IPS DF 19.7 (cell line): ENCODE measurements at places on chromosomes 2 and 18.

DNA sequence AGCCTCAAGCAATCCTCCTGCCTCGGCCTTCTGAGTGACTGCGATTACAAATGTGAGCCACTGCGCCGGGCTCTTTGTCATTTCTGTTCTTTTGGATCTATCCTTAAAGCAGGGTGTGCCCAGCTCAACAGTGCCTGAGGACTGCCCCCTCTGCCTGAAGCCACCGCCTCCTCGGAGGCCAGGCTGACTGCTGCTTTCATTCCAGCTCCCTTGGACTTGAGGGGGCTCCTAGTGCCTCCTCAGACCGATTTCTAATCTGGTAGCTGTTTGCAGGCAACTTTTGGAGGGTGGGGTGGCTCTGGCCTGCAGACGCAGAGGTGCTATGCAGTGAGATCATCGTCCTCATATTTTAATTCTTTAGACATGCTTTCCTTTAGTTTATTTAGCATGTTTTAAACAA lies 35.9 kb upstream of the KLF11 start:
- DNase-seq: no peak

GRCh38 chr2:219142329-219142728 lies 18.3 kb downstream of the NHEJ1 start:
- DNase-seq: no peak

DNA sequence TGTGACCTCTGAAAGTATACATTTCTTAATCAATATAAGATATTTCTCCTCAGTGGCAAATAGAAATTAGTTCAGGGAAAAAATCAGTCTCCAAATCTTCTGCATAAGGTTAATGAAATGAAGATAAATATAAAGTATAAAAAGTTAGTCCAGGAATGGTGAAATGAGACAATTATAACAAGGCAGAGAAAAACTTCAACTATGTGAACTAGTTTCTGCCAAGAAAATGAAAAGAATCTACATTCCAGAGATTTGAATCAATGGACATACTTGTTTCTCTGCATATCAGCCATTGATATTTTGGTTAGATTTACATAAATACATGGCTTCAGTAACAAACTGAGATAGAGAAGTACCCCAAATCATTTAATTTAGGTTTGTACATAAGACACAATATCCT lies 249.0 kb downstream of the EXOC6B start:
- no peak for DNase-seq

- DNase-seq: peak; percentile 28
Observed at GRCh38 chr18:54127759-54128378, 96.6 kb downstream of the MBD2 start.

DNA sequence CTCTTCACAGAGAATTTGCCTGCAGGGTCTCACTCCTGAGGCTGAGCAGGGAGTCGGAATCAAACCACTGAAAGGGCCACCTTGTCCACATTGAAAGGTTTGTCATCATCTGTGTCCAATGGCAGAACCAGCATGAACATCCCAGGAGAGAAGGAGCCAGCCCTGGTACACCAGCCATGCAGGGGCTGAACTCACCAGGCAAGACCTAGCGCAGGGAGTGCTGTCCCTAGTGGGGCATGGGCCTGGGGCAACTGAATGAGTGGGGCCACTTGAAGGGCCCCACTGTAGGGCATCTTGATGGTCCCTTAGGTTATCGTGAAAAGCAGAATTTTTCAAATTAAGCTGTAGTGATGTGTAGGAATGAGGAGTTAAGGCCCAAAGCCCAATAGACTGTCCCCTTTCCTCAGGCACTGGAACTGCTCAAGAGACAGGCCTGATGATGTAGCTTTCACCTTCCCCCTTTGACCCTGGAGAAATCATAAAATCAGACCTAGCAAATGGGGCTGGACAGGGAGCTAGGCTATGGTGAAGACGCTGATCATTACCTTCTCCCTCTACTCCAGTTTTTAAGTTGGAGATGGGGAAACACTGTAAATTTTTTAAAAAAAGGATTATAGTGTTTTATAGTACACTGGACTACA lies 8.4 kb upstream of the PLEK start:
- no peak for DNase-seq

DNA sequence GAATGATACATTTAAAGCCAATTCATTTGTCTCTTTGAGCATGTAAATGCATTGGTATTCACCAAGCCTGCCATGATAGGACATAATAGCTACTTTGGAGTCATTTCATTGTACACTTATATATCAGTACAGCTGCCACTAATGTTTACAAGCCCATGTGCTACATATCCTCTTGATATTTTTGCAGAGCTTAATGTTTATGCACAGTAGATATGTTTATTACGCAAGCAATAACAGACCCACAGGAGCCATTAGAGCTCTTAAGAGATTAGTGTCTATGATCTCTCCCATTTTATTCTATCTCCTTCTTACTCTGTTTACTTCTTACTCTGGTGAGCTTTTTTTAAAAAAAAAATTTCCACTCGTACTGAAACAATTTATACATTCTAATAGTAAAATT lies 1132.1 kb upstream of the ZEB2 start:
- no peak for DNase-seq

DNA sequence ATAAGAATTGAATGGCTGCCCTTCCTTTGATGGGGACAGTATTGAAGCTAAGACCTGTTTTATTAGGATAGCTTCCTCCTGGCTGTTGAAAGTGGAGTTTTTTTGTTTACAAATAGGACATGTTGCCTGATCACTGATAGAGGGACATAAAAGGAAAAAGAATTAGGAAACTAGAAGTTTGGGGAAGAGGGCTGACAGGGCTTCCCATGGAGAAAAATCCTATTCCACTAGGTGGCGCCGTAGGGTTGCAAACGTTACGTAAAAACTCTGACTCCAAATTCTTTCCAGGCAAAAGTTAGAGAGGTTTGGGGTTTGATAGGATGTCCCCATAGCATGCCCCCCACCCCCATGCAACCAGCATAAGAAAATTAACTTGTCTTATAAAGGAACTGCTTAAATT lies 11.1 kb upstream of the RBFA start:
- no peak for DNase-seq

GRCh38 chr2:145116056-145116455 lies 596.1 kb upstream of the ZEB2 start:
- no peak for DNase-seq

DNA sequence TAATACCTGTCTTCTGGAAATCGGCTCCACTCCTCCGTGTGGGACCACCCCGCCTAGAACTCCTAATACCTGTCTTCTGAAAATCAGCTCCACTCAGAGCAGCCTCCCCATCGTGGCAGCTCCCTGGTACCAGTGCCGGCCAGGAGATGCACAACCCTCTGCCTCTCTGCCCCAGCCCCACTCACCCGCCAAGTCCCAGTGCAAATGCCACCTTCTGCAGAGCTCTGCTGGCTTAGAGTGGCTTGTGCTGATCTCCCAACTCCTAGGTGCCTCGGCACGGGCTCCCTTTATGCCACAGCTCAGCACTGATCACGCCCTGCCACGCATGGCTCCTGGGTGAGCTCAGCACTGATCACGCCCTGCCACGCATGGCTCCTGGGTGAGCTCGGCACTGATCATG lies 258.5 kb downstream of the HDAC4 start:
- DNase-seq: no peak

DNA sequence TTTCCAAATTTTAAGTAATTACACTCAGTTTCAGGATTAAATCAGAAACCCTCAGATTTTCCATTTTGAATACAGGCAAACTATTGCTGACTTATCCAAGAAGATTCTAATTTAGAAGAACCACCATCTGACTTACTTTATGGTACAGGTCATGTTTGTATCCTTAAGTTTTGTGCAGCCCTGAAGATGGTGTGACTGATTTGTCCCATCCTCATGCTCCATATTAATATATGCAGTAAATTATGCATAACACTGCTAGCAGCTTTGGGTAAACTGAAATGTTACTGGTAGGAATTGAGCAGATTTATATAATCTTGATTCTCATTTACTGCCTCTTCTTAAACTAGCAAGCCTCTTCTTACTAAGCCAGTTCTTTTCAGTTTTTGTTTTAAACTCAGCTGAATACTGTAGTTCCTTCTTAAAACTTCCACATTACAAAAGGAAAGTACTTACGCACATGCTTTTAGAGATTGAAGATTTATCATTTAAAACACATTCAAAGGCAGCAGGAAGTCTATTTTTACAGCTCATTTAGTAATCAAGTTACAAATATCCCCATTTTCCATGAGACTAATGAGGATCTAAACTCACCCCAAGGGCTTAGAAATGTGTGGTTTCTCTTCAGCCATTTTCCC lies 25.7 kb downstream of the MEX3C start:
- no peak for DNase-seq

GRCh38 chr2:173681881-173682650 lies 283.1 kb downstream of the SP3 start:
- DNase-seq: no peak

DNA sequence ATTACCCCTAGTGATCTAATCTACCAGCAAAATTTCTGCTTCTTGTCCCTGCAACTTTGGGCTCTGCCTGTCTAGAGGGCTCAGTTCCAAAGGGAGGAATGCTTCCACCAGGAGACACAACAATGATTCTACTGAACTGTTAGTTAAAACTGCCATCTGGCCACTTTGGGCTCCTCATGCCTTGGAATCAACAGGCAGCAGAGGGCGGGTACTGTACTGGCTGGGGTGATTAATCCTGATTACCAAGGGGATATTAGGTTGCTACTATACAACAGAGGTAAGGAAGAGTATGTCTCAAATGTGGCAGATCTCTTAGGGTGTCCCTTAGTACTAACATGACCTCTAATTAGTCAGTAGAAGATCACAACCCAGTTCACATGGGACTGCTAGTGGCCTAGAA lies 21.4 kb downstream of the HADHA start:
- DNase-seq: no peak

GRCh38 chr2:27627963-27628766 lies 647 bp downstream of the CCDC121 start:
- DNase-seq: no peak

DNA sequence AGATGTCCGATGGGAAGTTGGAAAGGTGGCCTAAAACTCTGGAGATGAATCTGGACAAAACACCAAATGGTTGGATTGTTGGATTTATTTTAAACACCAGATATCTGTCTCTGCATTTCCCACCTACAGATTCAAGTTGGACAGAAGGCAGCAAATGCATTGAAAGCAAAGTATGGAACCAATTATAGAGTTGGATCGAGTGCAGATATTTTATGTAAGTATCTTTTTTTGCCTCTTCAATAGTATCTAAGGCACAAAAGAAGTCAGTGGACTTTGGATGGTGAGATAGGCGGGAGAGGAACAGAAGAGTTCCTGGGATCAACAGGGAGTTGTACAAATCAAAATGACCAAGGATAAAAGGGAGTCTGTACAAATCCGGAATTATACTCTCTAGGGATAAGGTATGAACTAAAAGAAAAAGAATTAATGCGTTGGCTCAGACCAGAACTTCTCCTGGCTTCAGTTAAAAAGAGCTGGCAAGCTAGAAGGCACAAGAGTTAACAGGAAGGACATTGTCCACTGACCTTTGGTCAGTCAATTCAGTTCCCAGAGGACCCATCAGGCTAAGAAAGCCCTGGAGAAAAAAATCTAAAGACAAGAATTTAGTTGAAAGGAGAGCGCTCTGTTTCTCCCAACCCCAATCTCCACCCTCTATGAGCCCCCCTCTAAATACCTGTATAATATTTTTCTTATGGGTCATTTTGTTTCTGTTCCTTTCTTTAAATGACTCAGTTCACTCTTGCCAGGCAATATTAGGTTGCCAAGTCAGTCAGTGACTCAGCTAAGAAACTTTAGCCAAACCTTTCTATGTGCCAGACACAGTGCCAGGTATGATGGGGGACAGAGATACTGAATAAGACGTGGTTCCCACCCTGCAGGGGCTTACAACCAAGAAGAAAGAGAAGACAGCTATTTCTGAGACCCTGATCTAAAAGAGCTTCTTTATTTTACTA lies 29.1 kb downstream of the CPO start:
- no peak for DNase-seq

GRCh38 chr2:38263293-38263692 lies 113.8 kb downstream of the ATL2 start:
- no peak for DNase-seq

- DNase-seq: no peak
Observed at GRCh38 chr2:142188562-142188961, 57.7 kb upstream of the LRP1B start.

GRCh38 chr18:70659036-70659925 lies 370.4 kb downstream of the SOCS6 start:
- DNase-seq: no peak

- DNase-seq: no peak
Observed at GRCh38 chr2:224691563-224691962, 24.6 kb downstream of the CCDC195 start.

DNA sequence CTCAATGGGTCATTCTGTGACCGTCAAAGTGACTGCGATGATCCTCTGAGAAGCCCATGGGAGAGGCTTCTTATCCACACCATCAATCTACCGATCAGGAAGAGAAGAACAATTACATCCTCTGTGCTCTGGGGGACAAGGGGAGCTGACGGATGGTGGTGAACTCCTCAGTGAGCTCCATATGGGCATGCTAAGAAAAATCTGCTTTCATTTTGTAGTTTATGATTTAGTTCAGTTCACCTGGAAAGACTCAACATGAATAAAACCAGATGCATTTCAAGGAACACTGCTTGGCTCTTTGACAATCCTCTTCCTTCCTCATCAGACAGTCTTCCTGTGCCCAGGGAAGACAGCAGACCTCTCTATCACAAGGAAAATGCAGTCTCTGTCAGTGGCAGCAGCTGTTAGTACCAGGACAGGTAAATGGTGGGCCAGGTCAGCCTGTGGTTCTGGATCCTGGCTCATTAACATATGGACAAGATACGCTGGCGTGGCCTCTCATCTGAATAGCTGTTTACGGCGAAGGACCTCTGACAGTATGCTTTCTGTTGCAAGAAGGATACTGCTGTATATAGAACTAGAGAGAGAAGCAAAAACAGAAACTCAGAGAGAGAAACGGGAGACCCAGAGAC lies 176.9 kb downstream of the BCL2 start:
- no peak for DNase-seq

DNA sequence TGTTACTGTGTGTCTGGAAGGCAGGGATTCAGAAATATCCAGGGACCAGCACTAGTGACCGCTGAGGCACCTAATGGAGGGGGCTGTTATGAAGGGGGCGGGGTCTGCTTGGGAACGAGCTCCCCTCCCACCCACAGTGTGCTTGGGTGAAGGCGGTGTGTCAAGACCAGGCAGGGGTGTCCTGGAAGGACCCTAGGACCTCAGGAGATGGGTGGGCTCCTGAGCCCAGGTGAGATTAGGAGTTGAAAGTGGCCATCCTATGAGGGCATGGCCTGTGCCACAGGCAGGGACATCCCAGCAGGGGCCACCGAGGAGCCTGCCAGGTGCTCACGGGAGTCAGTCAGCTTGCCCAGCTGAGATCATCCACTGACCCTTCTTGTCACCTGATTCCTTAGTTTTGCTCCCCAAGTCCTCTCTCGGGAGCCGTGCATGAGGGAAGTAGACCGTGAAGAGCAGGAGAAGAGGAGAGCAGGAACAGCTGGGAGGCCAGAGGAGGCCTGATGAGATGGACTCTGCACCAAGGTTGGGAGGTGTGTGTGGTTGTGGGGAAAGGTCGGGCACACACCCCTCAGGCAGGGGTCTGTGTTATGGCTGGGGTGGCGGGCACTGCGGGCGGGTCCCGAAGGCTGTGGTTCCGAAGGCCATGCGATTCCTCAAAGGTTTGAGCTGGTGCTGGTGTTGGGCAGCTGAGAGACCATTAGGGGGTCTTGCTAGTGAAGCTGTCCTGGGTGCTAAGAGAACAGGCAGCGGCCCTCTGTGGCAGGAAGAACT lies 180.9 kb upstream of the HS6ST1 start:
- no peak for DNase-seq

- DNase-seq: no peak
Observed at GRCh38 chr2:233686928-233687327, 5.2 kb downstream of the UGT1A7 start.
